ENCODE measurements at places on chromosomes 5 and 9.

DNA sequence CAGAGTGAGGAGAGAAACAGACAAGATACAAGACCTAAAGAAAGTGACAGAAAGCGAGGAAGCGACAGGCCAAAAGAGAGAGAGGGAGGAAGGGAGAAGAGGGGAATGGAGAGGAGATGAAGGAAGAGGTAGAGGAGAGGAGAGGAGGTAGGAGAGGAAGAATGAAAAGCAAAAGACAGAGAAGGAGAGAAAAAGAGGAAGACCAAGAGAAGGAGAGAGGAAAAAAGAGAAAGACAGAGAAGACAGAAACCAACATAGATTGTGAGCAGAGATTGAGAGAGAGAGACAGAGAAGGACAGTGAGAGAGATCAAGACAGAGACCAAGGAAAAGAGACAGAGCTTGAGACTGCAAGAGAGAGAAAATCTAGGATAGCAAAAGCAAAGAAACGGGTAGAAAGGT is 58.6 kb upstream of the FNIP1 start:
- no peak for DNase-seq

DNA sequence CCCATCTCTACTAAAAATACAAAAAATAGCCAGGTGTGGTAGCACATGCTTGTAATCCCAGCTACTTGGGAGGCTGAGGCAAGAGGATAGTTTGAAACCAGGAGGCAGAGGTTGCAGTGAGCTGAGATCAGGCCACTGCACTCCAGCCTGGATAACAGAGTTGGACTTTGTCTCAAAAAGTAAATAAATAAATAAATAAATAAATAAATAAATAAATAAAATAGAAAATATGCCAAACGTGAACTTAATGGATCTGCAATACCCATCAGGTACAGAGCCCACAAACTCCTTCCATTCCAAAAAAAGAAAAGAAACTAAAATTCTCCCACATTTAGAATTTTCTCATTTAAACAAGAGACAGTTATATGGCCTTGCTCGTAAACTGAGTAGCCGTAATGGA is 702.7 kb downstream of the CDH18 start:
- no peak for DNase-seq

DNA sequence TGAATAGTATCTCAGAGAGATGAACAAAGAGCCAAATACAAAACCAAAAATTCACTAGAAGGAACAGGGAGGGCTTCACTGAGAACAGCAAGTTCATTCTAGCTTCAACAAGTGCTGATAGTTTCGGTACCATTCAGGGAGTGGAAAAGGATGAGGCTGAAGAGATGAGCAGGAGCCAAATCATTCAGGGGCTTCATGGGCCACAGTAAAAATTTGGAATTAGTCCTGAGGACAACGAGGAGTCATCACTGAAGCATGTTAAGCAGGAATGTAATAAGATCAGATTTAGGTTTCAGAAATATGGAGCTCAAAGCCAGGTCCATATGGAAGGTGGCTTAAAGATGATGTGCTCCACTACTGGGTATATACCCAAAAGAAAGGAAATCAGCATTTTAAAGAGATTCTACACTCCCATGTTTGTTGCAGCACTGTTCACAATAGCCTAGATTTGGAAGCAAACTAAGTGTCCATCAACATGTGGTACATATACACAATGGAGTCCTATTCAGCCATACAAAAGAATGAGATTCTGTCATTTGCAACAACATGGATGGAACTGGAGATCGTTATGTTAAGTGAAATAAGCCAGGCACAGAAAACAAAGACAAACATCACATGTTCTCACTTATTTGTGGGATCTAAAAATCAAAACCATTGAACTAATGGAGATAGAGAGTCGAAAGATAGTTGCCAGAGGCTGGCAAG is 36.2 kb downstream of the SPOCK1 start:
- DNase-seq, result no peak

DNA sequence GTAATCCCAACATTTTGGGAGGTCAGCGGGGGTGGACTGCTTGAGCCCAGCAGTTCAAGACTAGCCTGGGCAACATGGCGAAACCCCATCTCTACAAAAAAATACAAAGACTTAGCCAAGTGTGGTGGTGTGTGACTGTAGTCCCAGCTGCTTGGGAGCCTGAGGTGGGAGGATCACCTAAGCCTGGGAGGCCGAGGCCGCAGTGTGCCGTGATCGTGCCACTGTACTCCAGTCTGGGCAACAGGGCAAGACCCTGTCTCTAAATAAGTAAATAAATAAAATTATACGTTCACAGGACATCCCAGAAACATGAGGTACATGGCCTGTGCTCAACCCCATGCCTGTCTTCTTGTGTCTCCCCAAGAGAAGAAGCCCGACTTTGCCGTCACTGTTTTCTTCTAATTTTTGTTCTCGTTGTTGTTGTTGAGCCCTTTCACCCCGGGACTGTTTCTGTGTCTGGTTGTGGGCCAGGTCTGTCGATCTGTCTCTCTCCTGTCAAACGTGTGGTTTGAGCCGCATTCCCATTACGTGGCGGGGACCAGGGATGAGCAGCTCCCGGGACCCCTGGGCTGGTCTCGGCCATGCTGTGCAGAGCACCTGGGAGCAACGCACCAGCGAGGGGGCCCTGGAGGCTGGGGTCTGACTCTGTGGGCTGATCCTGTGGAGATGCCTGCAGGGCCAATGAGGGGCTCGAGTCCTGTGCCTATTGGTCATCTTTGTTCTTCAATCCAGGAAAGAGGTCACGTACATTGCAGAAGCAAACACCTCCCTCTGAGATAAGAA is 32.2 kb downstream of the NACC2 start:
- DNase-seq, result no peak

DNA sequence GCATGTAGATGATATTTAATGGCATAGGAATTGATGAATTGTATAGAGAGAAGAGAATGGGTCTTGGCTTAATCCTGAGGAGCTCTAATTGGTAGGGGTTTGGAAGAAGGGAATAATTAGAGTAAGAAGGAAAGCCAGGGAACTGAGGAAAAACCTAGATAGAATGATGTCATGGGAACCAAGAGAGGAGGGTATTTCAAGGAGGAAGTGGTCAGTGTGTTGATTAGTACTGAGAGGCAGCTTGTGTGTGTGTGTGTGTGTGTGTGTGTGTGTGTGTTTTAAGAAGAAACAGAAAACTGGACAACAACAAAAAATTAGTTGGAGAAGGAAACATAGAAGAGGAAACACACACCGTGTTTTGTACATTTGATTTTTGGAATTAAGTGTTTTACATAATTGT is 42.8 kb downstream of the MAST4 start:
- no peak for DNase-seq

DNA sequence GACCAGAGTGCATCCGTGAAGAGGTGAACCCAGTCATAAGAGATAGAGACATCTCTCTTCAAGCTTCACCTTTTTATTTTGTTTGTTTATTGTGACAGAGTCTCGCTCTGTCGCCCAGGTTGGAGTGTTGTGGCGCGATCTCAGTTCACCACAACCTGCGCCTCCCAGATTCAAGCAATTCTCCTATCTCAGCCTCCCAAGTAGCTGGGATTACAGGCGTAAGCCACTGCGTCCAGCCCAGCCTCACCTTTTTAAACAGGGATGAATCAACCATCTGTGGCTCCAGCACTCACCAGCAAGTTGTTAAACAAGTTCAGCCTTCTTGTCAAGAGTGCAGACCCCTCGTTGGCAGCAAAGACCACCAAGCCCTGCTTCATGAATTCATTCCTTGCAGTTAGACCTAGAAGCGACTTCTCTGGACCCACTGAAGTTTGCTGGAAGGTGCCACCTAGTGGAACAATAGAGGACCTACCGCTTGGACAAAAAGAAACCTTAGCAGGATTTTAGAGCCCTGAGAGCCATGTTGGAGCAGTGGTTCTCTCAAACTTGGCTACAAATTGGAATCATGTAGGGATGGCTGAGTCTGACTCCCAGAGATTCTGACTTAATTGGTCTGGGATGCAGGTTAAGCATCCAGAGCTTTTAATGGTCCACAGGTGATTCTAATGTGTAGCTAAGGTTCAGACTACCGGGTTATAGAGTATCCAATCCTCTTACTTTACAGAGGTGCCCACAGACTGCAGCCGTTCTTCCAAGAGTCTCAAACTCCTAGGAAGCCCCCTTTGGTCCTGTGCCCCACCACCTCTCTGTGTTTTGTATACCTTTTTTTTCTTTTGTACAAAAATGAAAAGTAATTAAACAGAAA is 10.5 kb upstream of the GALNT10 start:
- DNase-seq, result peak; percentile 63

GRCh38 chr5:97157689-97158088 is 15.3 kb upstream of the LIX1 start:
- no peak for DNase-seq

GRCh38 chr5:14191325-14191724 is 48.2 kb downstream of the TRIO start:
- no peak for DNase-seq

GRCh38 chr9:93904649-93905472 is 50.3 kb downstream of the BARX1 start:
- DNase-seq, result no peak

GRCh38 chr9:128635266-128636023 is 21.2 kb downstream of the DYNC2I2 start:
- no peak for DNase-seq

DNA sequence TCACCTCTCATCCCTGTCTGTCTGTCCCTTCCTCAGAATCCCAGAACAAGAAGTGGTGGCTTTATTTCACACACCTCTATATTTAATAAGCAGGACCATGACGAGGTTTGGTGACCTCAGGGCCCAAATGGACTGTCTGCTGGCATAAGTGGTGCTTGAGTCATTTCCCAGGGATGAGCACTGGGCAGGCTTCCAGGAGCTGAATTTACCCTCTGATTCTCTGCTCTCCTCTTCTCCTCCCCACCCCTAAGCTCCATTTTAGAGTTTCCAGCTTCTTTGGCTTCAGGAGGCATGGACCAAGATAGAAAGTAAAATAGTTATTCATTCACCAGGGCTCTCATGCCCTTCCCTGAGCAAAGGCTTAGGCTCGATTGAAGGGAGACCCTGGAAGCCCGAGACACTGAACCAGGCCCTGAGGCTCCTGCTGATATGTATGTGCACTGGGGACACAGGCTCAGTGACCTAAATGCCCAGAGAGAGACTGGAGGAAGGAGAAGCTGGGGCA is 69.1 kb downstream of the PPARGC1B start:
- DNase-seq, result no peak

GRCh38 chr5:125536582-125536981 is 790.1 kb upstream of the ZNF608 start:
- DNase-seq, result no peak

GRCh38 chr5:55638455-55638854 is 73.7 kb downstream of the SLC38A9 start:
- no peak for DNase-seq

- no peak for DNase-seq
Measured at GRCh38 chr9:22682536-22682935, 235.9 kb downstream of the DMRTA1 start.

GRCh38 chr5:113562828-113563400 is 49.4 kb downstream of the YTHDC2 start:
- no peak for DNase-seq

DNA sequence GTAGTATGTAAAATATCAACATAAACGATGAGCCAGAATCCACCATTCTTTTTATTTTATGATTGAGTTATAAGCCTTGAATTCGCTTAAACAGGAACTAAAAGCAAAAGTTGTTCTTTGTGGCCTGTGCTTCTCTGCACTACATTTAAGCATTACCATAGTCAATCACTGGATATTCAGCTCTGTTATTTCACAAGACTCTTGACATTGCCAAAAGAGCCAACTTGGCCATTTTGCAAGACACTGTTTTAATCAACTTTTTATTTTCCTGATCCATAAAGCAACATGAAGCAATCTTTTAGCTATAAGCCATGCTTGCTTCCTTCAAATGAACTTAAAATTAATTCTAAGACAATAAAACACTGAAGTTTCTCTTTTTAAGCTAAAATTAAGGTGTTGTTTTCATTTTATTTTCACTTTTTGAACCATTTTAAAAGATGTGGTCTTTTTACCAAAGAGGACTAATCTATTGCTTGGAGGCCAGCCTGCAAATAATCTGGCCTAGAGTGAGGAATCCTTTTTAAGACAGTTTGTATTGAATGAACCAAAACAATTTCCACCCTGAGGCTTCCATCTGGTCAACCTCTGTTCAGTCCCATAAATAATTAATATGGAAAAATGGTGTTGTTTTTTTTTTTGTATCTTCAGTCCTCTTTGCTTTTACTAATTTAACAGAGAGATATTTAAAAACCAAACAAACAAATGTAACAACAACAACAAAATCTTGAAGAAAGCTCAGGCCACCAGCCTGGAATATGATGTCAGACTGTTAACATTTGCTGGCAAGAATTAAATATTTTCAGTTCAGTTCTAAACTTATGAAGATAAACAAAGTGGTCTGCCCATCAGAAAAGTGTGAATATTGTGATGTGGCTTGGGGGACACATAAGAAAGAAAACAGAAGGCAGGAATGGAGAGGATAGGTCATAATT is 274.4 kb downstream of the MARCHF11 start:
- no peak for DNase-seq

DNA sequence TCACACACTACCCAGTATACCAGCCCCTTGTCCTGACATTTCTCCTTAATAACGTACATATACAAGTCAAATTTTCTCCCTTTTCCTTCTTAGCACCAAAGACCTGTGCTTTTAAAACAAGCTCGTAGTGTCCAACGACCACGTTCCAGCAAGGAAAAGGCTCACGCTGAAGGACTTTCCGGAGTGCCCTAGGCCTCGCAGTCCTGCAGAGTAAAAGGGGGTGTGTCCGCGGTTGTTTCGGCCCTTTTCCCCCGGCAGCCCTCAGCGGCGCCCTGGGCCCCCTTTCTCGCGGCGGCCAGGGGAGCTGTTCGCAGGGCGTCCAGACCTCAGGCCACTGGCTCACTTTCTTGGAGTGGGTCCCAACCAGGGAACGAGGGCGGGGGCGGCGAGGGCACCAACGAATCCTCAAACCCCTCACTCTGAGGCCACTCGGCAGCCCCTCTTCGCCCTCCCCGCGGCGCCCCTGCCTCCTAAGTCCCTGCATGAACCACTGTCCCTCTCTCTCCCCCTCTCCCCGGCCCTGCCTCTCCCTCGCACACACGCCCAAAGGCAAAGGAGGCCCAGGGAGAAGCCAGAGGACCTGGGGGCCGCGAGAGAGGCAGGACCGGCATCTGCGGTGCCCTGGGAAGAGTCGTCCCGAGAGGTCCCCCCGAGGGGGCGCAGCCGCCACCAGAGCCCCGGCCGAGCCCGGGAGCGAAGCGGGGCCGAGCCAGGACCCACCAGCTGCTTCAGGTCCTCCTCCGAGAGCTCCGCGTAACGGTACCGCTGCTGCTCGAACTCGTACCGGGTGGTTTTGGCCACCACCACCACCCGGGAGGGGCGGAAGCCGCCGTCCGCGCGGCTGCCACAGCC is 720 bp downstream of the NADK2 start:
- peak; percentile 12 for DNase-seq

GRCh38 chr9:35652829-35653209 is 2.1 kb upstream of the SIT1 start:
- DNase-seq, result no peak

- no peak for DNase-seq
Measured at GRCh38 chr5:173326501-173326960, 1.7 kb downstream of the STC2 start.

DNA sequence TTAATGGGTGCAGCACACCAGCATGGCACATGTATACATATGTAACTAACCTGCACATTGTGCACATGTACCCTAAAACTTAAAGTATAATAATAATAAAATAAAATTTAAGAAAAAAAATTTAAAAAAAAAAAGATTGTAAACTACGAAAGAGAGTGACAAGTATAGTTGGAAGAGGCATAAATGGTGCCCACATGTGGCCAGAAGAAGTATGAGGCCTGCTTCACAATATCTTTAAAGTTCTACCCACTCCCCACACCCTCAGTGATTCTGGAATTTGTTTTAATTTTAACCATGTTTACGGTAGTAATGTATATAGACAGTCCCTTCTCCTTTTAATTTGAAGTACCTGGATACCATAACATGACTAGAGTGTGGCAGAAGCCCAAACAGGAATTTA is 172.7 kb downstream of the CHSY3 start:
- no peak for DNase-seq

GRCh38 chr9:86351880-86352279 is 2.3 kb downstream of the TUT7 start:
- no peak for DNase-seq
